ENCODE measurements at places on chromosomes 12 and 14.

DNA sequence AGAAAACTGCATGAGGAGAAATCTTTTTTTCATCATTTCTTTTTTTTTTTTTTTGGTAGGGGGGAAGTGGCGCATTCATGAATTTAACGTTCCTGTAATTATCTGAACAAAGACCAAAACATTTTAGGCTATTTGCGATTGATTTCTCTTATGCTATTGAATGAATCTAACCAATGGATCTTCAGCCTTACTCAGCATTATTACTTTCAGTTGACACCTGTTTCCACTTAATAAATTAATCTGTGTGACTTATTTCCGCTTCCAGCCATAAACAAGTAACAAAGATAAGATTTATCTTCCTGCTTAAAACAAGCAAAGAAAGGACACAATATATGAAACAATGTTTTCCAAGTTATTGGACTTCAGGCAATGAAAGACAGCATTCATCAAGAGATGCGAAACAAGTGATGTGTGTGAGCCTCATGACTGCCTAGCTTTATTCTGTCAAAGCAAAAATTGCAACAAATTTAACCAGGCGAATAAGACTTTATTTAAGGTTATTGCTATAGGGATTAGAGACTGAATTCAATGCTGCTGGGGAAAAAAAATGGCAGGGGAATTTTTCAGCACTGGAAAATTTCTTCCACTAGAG, 1026.9 kb downstream of the LRFN5 start:
- DNase-seq, result no peak

DNA sequence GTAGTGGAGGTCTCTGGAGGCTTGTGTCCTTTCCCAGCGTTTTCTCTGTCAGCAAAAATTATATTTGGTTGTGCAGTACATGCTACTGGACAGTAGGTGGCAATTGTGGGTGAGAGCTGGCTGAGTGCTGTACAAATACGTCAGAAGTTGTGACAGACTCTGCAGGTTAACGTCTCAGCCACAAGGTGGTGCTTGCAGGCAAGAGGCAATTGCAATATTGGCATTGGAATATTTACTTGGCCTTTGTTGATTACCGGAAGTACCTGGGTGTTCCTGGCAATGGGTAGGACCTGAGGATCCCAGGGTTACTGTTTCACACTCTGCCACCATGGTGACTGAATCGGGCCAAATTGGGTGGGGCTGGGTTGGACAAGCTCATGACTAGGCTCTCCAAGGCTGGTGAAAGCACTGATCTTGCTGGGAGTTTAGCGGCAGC, 333.9 kb upstream of the LMO3 start:
- DNase-seq, result no peak

DNA sequence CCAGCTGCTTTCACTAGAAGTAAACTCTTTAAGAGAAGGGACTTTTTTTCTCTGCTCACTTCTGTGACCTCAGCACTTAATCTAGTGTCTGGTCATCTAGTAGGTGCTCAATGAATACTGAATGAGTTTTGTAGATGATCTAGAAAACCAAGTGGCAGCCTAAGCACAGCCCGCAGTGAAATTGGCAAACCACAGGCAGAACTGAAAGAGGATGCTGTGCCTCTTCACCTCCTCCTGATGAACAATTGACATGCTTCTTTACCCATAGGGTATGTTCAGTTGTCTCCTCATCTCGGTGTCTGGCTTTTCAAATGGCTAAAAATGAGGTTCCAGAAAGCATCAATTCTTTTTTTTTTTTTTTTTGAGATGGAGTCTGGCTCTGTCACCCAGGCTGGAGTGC, 399.5 kb downstream of the RMST start:
- DNase-seq, result no peak

DNA sequence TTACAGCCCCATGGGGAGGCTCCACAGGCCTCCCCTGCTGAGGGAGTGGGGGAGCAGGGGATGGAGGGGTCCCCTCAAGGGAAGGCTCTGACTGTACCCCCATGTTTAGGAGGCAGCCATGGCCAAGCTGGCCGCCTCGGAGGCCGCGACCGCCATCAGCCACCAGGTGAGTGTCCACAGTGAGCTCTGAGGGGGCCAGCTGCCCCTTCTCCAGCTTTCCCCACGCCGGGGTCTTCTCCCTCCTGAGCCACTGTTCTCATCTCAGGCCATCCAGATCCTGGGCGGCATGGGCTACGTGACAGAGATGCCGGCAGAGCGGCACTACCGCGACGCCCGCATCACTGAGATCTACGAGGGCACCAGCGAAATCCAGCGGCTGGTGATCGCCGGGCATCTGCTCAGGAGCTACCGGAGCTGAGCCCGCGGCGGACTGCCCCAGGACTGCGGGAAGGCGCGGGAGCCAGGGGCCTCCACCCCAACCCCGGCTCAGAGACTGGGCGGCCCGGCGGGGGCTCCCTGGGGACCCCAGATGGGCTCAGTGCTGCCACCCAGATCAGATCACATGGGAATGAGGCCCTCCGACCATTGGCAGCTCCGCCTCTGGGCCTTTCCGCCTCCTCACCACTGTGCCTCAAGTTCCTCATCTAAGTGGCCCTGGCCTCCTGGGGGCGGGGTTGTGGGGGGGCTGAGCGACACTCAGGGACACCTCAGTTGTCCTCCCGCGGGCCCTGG, 13.6 kb downstream of the ACADS start:
- no peak for DNase-seq

DNA sequence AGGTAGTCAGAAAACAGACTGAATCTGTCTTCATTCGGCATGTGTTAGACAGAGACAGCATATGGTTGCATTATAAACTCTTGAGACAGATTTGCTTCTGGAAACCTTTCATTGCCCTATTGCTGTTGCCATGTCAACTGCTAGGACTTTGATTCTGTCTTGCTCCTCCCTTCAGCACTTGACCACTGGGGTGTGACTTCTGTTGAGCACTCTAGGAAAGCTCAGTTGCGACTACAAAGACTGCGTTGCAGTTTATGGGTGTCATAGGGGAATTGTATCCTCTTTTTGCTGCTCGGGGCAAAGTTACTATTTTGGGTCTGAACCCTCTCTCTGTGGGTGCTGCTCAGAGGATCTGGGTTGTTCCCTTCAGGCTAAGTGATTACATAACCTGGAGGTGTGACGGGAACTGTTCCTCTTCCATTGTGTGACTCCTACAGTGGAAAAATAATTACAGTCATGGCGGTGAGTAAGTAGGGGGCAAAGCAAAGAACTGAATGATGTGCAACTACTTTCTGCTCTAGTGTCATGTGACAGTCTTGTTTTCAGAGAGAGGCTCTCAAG, 44.3 kb upstream of the TRIM9 start:
- no peak for DNase-seq

GRCh38 chr14:68020493-68020892, 200.9 kb downstream of the RAD51B start:
- no peak for DNase-seq

GRCh38 chr12:80778005-80778541, 61.4 kb downstream of the MYF5 start:
- DNase-seq, result peak; percentile 16

DNA sequence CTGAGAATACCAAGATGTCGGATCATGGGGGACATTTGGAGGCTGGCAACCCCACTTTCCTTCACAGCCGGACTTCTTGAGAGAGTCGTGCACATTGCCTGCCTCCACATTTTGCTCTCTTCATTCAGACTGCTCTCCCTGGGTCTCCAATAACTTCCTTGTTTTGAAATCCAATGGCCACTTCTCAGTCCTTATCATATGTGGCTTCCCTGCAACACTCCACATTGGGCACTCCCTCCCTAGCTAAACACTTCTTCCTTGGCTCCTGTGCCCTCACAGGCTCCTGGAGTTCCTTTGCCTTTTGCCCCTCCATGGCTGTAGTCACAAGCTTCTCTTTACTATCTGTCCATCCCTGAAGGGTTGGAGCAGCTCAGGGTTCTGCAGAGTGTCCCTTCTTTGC, 30.1 kb downstream of the NPC2 start:
- DNase-seq, result no peak

DNA sequence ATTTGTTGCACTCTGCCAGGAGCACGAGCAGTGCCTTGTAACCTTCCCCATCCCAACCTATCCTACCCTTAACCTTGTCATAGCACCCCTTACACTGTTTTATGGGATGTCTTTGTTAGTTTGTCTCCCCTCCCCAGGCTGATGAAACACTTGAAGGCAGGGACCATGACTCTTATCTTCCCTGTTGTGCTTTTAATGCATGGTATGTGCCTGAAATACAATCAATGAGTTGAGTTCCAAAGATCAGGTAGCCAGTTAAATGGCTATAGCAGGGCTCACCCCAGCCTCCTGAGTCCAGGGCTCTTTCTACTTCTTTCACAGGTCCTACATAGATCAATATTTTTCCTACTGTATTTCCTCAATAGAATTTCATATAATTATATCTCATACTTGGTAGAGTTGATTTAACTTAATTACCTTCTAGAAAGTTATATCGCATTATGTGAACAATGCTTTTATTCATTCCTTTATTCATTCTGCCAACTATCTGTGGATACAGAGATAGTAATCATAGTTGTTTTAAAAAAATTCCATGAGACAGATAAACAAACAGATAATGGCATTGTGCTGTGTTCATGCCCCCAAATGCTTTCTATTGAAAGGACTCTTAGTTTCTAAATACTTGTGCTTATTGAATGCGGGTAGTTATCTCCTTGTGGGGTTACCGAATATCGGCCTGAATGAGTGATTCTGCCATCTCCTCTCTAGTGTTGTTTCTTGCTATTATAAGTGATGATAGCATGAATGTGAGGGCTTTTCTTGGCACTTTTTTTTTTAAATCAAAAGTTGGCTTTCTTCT, 347.4 kb downstream of the NPAS3 start:
- DNase-seq, result no peak
